ENCODE measurements at places on chromosomes 12 and 14.

GRCh38 chr14:106268013-106268727, 741.8 kb downstream of the TMEM121 start:
- peak; percentile 18 for DNase-seq

- DNase-seq, result no peak
These were observed 45.8 kb downstream of the ARL6IP4 start for GRCh38 chr12:123026094-123026853.

GRCh38 chr14:51950007-51950406, 39.3 kb upstream of the RTRAF start:
- no peak for DNase-seq

DNA sequence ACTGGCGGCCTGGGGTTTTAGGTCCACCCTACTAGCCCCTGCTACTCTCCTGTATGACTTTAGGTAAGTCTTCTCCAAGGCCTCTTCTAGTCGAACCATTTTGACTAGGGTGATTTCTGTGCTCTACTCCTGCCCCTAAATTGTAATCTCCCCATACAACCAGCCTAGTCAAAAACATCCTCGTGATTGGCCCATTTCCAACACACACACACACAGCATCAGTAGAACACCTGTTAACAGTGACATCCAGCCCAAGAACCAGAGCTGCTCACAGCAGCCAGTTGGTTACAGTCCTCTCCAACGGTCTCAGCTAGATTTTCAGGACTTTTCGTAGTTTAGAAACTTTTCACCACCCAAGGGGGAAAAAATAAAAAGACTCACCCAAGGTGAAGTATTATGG, 30.9 kb downstream of the NT5DC3 start:
- DNase-seq, result no peak

GRCh38 chr14:101075025-101075800, 171.7 kb upstream of the RTL1 start:
- DNase-seq, result no peak

GRCh38 chr12:85627584-85627983, 208.6 kb downstream of the RASSF9 start:
- no peak for DNase-seq

GRCh38 chr12:108455706-108456105, 59.4 kb upstream of the FICD start:
- DNase-seq, result no peak

DNA sequence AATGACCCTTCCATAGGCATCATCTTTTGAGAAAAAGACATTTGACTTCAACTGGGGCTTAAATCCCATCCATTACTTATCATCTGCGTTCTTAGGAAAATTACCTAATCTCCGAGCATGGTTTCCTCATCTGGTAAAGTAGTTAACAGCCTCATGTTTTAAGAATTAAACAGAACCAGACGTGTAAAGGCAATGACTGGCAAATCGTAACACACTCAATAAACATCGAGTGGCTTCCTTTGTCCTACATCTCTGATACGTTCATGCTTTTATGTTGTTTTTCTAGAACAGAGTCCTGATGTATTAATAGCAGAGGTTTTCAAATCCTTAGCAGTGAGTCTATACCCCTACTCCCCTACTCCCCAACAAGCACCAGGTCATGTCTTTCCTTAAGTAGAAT, 189.7 kb upstream of the RGS6 start:
- no peak for DNase-seq

DNA sequence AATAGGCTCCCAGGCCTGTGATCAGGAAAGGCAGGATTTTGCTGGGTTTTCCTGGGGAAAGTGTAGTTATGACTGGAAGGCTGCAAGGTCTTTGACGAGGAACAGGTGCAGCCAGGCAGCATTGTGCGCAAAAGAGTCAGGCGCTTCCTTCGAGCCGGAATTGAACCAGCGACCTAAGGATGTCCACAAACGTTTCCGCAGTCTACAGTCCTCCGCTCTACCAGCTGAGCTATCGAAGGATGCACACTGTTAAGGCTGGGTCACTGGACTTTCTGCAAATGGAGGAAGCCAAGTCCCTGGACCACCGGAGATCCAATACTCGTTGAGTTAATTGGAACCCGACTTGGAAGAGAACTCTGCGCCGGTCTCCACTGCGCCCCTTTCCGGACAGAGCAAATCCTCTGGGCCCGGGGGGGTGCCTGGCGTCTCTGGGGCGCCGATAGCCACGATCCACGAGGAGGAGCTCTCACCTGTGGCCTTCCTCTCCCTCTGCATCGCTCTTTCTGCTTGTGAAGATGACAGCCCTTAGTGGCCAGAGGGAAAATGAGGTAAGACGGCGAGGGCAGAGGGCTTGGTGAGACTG, 18.4 kb upstream of the OR6S1 start:
- no peak for DNase-seq

- DNase-seq, result peak; percentile 79
These were observed 1097.3 kb downstream of the SLC16A7 start for GRCh38 chr12:60693019-60693626.

GRCh38 chr14:76351941-76352340, 24.0 kb upstream of the ESRRB start:
- DNase-seq, result no peak

- DNase-seq, result no peak
These were observed 318.5 kb downstream of the KCNC2 start for GRCh38 chr12:74891083-74891668.

- no peak for DNase-seq
These were observed 20.1 kb upstream of the PLEKHG3 start for GRCh38 chr14:64684091-64684490.

DNA sequence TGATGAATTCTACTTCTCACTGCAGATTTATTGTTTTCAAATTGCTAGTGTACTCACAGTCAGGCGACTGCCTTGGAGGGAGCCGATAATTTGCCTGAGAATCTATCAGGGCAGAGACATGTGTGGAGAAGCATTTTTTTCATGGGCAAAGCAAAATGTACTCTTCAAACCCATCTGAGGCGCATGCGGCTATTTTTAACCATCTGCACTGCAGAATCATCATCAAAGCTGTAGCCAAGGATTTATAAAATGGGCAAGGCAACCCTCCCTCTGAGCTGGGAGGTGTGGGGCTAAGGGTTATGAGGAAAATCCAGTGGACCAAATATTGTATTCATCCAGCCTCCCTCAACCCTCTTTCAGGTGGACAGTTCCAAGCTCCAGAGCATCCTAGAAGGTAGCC, 37.7 kb downstream of the BEST3 start:
- DNase-seq, result no peak

Data from DMS53 (cell line).